Inflammatory macrophage (primary cell): ENCODE measurements at places on chromosomes 5 and 9.
A peak's percentile ranks its signal among the peaks of the same experiment; 100 is the strongest.

DNA sequence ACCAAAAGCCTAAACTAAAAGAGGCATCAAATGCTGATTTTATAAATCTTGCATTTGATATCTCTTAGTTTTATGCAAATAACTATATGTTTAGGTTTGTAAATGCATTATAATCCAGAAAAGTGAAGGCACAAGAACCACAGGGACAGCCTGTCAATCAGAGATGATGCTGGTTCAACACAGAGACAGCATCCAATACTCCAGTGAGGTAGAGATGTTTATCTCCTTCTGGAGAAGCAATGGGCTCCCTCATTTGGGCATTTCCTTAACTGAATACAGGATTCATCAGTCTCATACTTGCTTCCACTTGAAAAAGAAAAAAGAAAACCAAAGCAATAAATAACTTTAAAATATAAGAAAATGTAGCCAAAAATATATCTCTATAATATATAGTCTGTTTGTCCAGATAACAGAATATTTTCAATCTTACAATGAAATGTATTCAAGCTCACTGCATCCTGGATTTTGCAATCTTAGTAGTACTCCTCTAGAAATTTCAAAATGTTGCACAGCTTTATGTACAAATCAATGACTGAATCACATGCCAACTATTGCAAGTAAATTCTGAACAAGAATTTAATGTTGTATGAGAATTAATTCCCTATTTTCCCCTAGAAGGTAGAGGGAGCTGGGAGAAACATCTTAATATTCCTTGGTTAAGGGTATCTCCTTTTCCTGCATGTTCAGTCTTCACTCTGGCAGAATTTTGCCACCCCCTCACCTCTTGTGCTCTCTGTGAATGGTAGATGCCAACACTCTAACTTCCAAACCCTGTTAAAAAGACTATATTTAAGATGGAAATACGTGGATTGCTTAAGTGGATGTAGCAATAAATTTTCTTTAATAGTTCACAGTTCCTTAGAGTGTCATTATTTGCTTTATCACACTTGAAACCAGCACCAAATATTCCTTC lies 191.1 kb upstream of the GAS1 start:
- no peak for DNase-seq

DNA sequence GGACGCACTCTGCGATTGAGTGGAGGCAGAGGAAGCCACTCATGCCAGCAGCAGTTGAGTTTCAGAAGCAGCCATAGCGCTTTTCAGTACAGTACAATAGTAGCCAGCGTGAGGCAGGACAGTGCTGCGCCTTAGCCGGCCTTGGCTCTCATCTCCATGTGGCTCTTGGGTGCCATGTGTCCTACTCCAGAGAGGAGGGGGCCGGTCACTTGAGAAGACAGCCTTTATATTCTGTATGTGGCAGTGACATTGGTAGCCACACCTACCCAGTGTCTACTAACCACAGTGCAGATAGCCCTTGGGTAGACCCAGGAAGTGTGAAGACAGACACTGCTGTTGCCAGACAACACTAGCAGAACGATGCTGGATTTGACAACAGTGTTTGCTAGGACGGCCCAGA lies 42.3 kb downstream of the FAM78A start:
- DNase-seq, result no peak

DNA sequence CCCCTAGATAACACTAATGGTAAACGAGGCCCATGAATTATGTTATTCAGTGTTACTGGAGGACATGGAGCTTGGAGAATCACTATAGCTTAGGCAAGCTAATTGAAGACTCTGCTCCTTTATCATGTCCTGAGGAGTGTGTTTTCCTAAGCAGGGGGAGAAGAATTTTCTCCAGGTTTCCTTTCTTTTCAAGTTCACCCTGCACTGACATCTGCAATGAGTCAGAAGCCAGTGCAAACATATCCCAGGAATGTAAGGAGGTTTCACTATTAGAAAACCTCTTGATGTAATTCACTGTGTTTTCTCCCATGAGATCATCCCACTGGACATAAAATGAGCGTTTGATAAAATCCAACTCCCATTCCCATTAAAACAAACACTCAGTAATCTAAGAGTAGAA lies 75.6 kb downstream of the DMRT2 start:
- no peak for DNase-seq

DNA sequence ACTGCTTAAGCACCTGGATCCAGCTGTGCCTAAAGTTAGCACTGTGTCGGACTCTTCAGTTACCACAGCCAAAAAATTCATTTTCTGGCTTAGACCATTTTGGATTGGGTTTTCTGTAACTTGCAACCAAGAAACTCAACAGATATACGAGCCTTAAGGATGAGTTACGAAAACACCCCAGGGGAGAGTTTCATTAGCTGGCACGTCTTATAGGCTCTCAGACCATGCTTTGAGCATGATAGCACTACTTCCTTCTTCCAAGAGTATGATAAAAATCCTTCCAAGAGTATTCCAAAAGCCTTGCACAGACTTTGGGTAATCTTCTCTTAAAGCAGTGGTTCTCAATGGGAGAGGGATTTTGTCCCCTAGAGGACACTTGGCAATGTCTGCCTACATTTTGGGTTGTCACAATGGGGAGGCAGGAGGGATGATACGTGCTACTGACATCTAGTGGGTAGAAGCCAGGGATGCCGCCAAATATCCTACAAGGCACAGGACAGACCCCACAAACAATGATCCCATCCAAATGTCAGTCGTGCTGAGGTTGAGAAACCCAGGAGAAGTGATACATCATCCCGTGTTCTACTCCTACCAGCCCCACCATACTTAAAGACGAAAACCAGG lies 64.8 kb downstream of the SMIM23 start:
- DNase-seq, result no peak

- no peak for DNase-seq
These were observed 100.6 kb upstream of the IER5L start for GRCh38 chr9:129278391-129279237.

GRCh38 chr9:120877276-120878034 lies 467 bp upstream of the PHF19 start:
- DNase-seq, result peak; percentile 56

DNA sequence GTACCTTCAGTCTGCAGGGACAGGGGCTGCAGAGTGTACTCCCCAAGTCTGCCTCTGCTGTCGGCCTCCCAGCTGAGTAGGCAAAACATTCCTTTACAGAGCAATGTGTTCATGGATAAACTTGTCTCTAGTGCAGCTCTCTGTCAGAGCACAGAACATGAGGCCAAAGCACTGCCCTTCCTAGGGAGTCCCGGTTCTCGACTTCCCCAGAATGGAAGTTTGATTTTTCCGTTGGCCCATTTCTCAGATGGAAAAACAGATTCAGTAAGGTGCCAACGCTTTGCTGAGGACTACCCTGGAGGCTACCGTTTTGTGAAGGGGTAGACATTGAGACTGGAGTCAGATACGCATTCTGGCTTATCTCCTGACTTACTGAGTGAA lies 422 bp upstream of the TRIM32 start:
- DNase-seq, result no peak

GRCh38 chr5:115831163-115831768 lies 10.1 kb downstream of the ATG12 start:
- peak; percentile 59 for DNase-seq

DNA sequence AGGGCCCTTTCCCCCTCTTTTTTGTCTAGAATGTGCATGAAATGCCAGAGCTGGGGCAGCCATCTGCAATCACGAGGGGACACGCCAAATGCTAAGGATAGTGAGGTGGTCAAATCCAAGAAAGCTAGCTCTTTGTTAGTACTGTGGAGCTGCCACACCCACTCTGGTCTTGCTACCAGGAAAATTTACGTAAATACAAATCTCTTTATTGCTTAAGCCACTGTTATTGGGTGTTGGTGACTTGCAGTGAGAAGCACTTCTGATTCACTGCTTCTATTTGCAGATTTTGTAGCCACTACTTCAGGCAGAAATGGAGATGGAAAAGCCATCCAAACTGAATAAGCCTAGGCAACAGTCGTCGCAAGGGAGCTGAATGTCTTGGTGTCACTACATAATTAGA lies 25.6 kb upstream of the SUSD1 start:
- DNase-seq, result no peak

GRCh38 chr5:14783691-14784090 lies 87.9 kb downstream of the ANKH start:
- no peak for DNase-seq

DNA sequence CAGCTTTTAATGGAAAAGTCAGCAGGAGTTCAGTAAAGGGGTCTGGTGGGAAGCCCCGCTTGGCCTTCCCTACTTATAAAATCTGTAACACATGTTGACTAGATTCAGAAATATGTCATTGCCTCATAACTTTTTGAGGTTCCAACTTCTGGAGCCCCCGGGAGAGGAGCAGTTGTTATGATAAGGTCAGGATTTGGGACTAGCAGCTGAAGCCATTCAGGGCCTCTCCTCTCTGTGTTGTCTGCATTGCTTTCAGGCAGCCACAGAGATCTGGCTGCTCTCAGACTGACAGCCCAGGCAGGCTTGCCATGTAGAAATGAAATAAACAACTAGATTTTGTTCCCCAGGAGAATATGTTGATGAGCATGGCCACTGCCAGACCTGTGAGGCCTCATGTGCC lies 167.1 kb downstream of the RFK start:
- no peak for DNase-seq

GRCh38 chr5:76960004-76960625 lies 7.3 kb downstream of the CRHBP start:
- DNase-seq, result no peak

GRCh38 chr5:89418407-89419085 lies 535.6 kb upstream of the MEF2C start:
- DNase-seq, result peak; percentile 80

- DNase-seq, result no peak
These were observed 70.1 kb upstream of the PPP2R2B start for GRCh38 chr5:146948666-146949065.

- DNase-seq, result no peak
These were observed 52.3 kb upstream of the CPLX2 start for GRCh38 chr5:175819090-175819425.

GRCh38 chr5:116488356-116489041 lies 86.1 kb downstream of the SEMA6A start:
- DNase-seq, result no peak

DNA sequence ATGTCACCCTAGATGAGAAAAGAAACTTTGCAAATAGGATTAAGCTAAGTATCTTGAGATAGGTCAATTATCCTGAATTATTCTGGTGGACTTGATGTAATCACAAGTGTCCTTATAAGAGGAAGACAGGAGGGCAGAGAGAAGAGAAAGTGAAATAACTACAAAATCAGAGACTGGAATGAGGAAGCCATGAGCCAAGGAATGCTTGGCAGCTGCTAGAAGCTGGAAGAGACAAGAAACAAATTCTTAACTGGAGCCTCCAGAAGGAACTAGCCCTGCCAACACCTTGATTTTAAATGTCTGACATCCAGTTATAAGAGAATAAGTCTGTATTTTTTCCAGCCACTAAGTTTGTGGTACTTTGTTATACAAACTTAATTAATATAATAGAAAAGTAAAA lies 480.0 kb downstream of the NR2F1-AS1 start:
- no peak for DNase-seq

DNA sequence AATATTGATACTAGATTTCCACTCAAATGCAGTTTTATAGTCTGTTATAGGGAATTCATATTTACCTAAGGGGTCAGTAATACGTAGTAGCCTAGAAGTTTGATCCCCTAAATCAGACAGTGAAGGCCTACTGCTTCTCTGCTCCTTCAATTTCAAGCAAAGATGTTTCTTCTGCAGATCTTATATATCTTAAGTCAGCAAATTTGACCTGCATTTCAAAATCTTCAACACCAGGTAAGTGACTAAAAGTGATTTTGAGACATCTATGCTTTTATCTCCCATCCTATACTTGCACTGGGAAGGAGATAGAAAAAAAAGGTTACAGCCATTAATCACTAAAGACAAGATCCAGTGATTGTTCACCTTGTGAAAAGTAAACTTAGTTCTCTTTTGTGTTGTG lies 363.9 kb downstream of the PTPRD start:
- DNase-seq, result no peak

DNA sequence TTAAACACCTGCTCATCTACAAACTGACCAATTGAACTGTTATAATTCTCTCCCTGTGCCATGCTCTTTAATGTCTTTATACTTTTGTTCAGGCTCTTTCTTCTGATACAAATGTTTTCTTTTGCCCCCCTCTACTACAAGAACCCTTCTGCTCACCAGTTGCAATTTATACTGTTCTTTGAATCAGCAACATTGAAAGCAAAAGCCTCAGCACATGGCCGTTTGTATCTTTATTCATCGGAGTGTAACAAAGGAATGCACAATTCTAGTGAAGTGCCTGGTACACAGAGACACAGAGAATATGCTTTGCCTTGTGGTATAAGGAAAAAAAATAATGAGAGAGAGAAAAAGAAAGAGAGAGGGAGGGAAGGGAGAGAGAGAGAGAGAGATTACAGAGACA lies 547.1 kb downstream of the CDH12 start:
- DNase-seq, result no peak

- no peak for DNase-seq
These were observed 131.4 kb upstream of the MAN2A1 start for GRCh38 chr5:109558364-109558763.

DNA sequence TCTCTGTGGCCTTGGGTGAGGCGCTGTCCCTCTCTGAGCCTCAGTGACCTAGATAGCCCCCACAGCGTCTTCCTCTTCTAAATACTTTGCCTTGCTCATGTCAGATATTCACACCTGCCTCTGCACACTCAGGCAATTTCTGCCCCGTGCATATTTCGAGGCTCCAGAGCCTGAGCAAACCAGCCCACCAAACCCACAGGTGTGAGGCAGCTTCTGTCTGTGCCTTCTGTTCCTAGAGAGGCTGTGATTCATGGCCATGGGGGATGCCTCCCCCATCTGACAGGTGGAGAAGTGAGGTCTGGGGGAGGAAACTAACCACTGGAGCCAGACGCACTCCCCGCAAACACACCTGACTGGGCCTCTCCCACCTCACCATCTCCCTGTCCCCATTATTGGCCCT lies 42.7 kb upstream of the CPLX2 start:
- DNase-seq, result no peak

DNA sequence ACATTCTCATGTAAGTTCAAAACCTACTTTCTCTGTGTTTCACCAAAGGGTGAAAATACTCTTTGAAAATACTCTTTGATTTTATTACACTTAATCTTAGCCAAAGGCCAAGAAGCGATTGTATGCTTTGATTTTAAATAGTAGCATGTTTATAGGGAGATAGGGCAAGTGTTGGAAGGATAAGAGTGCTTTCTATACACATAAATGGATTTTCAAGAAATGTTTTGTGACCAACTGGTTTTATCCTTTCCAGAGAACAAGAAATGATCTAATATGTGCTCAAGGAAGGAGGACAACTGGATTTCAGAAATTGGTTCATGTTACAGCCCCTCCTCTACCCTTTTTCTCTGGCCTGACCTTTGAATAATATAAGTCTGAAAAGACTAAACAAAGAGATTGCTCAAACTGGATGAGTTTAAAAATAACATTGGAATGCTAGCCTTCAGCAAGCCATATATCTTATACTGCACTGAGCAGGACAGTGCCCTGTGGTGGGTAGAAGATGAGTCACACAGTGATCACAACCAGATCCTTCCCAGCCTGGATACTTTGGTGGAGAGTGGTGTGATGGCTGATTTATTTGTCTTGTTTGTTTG lies 13.1 kb downstream of the PALM2AKAP2 start:
- DNase-seq, result no peak

GRCh38 chr9:133327834-133328484 lies 8.0 kb downstream of the SURF6 start:
- no peak for DNase-seq
